HAP-1 (cell line): ENCODE measurements at places on chromosomes 12 and 14.

DNA sequence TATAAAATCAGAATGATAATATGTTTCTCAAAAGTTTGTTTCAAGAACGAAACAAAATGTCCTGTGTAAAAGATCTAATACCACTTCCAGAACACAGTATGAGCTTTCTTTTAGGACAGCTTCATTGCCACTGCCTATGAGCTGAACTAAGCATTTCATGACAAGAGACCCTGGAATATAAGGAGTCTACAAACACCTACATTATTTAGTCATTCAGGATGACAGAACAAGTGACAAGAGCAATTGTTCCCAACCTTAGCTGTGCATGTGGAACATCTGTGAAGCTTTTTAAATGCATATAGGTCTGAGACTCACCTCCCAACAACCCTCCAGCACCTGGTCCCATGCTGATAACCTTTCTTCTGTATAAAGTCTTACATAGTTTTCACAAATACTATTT, 103.1 kb upstream of the GARIN6 start:
- no peak for DNase-seq

- DNase-seq = no peak
These were observed 59.4 kb upstream of the AMIGO2 start for GRCh38 chr12:47139000-47139681.

GRCh38 chr14:93160353-93160801, 24.3 kb downstream of the MOAP1 start:
- no peak for DNase-seq

DNA sequence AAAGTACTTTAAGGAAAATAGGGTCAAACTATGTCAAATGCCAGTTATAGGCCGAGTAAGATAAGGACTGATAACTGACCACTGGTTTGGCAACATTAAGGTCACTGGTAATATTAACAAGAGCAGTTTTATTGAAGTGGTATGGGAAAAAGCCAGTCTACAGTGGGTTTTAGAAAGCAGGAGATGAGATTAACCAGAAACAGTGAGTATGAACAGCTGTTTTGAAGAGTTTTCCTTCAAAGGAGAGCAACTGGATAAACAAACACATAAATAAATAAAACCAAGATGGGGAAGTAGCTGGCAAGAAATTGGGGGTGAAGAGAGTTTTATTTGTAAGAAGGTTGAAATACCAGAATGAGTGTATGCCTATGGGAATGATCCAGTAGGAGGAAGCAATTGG, 30.3 kb downstream of the KITLG start:
- DNase-seq = no peak

- DNase-seq = no peak
These were observed 25.2 kb downstream of the PMCH start for GRCh38 chr12:102172436-102172835.

GRCh38 chr12:102326982-102327381, 129.3 kb upstream of the PMCH start:
- no peak for DNase-seq

DNA sequence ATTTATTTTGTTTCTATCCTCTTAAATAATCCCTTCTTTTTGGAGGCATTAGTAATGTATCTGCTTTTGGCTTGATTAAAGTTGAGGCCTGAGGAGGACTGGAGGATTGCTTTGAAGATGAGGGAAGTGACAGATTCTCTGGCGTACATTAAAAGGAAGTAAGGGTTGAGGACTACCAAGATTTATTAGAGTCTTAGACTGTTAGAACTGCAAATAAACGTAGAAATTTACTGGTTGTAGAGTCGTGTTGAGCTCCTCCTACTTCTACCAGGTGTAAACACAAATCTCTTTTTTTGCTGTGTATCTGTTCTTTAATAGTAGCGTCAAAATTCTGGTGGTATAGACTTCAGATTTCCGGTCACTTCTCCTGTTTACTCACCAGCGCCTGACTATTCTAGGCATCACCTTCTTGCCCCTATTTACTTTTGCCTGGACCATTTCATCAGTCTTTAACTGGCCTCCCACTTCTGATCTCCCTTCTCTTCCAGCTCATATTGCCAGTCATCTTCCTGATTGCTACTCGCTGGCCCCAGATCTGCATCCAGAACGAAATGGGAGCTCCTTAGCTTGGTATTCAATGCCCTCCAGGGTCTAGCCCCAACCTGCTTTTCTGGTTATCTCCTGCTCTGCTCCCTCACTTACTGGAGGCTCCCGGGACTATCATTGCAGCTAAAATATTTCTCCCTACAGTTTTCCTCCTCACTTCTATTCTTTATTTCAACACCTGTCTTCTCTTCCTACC, 8.4 kb upstream of the EID3 start:
- DNase-seq = no peak

GRCh38 chr12:10196210-10196609, 16.5 kb upstream of the GABARAPL1 start:
- DNase-seq = no peak
